Activated CD4-positive, alpha-beta T cell treated with anti-CD3 and anti-CD28 coated beads for 4 hours (primary cell): ENCODE measurements at places on chromosomes 1 and 21.

DNA sequence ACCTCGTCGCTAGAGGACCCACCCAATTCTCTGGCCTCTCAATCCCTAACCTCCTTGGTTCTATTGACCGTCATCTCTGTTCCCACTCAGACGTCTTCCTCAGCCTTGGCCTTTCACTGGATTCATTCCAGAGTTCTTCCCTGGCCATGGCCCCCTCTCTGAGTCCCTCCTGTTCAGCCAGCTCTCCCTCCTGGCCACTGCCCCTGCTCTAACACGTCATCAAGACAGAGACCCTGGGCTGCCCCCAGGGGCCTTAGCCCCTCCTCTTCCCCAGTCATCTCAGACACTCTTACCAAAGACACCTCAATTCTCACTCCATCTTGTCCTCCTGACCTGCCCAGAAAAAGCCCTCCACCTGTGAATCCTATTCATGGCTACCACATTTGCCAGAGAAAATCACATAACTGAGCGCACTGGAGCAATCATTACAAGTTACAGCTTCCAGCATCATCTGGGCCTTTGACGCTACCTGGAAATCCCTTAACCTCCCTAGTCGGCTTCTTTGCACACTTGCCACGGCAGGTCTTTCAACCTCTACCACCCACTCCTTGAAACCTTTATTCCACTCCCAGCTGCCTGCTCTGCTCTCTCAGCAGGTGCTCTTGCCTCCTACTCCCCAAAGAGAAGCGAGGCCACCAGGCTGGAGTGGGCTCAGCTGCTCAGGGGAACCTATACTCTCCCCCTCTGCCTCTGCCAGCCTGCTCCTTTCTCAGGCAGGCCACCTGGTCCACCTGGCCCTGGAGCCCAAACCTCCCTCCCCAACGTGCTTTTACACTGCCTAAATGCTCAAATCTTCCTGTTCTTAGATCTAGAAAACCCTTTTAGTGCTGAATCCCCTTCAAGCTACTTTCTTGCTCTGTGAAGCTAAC is 14.0 kb downstream of the DCST2 start:
- DNase-seq: no peak

DNA sequence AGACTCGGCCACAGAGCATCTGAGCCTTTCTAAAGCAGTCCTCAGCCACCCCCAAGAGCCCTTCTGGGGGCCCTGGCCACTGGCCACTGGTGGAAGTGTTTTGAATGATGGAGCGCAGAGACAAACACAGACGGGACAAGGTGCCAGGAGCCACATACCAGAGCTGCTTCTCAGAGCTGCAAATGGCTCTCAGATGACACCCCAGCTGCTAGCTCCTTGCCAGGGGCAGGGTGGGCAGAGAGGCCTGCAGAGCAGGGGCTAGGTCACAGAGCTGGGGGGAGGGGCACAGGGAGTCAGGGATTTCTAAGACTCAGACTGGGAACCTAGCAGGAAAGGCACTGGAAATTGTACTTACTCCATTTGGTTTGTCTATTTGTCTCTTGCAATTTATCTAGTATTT is 30.4 kb downstream of the KCNN3 start:
- DNase-seq: no peak

- DNase-seq: no peak
These were observed 137.8 kb downstream of the GLIS1 start for GRCh38 chr1:53601031-53601745.

- no peak for DNase-seq
These were observed 147.3 kb downstream of the TLR5 start for GRCh38 chr1:222995620-222996309.

- DNase-seq: no peak
These were observed 6.4 kb upstream of the LRRC8B start for GRCh38 chr1:89518221-89518631.

- no peak for DNase-seq
These were observed 605.5 kb downstream of the LTN1 start for GRCh38 chr21:28387220-28387619.

GRCh38 chr1:13901039-13901438 is 201.1 kb downstream of the PRDM2 start:
- DNase-seq: no peak

- no peak for DNase-seq
These were observed 203.4 kb downstream of the HS2ST1 start for GRCh38 chr1:87117761-87118368.

- DNase-seq: peak; percentile 26
These were observed 6.1 kb downstream of the STRIP1 start for GRCh38 chr1:110040548-110040947.

DNA sequence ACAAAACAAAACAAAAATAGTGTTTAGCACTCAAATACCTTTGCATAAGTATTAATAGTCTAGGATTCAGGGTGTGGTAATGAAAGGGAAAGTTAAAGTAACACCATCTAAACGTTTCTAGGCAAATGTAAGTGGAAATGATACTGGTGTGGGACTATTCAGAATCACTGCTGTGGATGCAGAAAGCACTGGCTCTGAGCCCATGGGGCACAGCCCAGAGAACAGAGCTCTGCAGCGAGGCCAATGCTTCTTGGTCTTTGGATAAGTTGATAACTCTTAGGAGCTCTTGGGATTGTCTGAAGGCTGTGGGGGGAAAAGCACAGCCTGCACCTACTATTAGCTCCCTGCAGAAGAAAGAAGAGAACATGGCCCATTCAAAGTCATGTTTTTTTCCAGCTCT is 21.4 kb upstream of the DNM3 start:
- DNase-seq: no peak

- DNase-seq: no peak
These were observed 71.3 kb upstream of the LRRC8B start for GRCh38 chr1:89453123-89453972.

- DNase-seq: no peak
These were observed 1.1 kb downstream of the PRRX1 start for GRCh38 chr1:170664828-170665612.

DNA sequence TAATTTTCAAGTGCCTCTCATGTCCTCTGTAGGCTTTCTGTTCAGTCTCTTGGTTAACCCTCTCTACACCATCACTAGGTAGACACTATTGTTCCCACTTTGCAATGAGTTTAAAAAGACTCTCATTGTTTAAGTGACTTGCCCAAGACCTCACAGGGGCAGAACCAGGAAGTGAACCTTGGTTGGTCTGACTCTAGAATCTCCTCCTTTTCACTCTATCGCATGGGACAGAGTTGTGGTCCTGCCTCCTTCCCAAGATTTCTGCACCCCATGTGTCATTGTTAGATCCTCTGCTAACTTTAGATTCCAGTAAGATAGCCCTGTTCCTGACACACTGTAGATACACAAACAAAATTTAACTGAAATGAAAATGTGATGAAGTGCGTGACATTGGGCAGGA is 481.7 kb upstream of the USP24 start:
- DNase-seq: no peak

DNA sequence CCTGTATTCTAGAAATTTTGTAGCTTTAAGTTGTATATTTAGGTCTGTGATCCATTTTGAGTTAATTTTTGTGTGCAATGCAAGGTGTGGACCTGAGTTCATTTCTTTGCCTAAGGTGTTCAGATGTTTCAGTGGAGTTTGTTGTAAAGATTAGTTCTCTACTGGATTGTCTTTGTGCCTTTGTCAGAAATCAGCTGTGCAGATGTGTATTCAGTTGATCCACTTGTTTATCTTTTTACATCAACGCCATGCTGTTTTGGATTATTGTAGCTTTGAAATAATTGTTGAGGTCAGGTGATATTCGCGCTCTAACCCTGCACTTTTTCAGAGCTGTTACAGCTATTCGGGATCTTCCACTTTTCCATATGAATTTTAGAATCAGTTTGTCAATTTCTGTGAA is 32.8 kb downstream of the SKI start:
- no peak for DNase-seq

- DNase-seq: no peak
These were observed 48.9 kb downstream of the C4BPA start for GRCh38 chr1:207152792-207153468.

DNA sequence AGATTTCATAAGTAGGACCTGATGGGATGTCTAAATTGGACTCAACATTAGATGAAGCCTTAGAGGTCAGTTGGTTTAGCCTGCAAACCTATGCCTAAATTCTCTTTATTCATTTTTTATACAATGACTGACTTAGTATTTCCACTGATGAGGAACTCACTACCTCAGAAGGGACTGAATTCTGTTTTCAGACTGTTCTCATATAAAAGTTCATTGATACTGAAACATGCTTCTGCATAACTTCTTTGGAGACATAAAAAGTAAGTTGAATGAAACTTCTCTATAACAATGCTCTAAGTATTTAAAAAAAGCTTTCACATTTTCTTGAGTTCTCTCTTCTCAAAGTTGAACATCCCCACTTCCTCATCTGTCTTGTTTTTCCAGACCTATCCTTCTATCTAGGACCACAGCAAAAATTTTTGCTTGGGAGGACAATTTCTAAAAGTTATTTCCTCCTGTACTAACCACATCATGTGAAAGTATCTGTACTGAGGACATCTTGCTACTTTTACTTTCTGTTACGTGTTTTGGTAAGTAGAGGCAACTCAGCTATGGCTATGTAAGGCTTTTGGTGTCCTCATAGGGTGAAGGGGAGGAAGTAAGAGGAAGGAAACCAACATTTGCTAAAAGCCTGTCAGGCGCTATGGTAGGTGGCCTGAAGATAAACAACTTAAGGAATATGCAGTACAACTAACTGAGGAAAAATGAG is 64.1 kb downstream of the USP24 start:
- DNase-seq: no peak

DNA sequence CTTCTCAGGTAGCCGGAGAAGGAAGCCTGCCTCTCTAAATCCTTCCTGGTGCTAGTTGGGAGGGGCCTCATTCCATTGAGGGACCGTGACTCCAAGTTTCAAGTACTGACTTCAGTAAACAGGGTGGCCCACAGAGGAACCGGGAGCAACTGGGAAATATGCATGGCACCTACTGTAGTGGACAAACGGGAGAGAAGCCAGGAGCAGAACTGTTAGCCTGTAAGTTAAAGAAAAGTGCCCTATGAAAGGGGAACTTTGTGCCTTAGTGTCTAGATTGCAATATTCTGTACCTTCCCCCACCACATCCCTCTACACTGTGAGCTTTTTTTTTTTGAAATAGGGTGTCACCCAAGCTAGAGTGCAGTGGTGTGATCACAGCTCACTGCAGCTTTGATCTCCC is 33.2 kb upstream of the KANK4 start:
- DNase-seq: no peak

DNA sequence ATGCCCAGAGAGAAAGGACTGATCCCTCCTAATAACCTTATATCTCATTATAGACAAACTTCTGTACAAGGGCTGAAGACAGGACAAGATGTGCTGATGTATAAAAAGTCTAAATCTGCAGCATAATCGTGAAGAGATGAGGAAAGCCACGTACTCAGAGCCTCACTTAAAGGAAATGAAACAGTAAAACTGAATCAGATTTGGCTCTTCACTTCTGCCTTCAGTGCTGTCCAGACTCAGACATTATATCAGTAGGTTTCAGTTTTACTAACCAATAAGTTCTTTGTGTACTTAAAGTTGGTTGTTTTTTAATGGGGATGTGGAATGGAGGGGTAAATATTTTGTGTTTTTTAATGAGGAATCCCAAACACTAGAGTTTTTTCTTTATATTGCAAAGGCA is 45.3 kb upstream of the RGS1 start:
- no peak for DNase-seq

DNA sequence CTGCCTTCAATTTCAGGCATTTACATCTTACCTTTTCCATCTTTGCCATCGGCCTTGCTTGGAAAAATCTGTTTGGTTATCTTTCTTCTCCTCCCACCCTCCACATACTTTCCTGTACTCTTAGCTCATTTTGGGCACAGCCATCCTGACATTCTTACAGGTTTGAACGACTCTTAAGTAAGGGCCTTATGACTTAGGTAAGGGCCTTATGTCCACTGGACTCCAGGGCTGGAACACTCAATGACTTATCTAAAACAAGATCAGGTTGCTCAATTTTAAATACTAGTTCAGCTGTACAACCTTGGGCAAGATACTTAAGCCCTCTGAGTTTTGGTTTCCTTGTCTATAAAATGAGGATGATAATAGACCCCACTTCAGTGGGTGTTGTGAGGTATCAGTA is 40.9 kb downstream of the C1orf21 start:
- DNase-seq: no peak

GRCh38 chr1:86741947-86742572 is 37.7 kb downstream of the SH3GLB1 start:
- DNase-seq: peak; percentile 52

GRCh38 chr1:205285381-205286101 is 36.0 kb downstream of the NUAK2 start:
- peak; percentile 48 for DNase-seq

- DNase-seq: no peak
These were observed 91.5 kb downstream of the TIAM1 start for GRCh38 chr21:31252611-31253010.

- no peak for DNase-seq
These were observed 106.4 kb downstream of the SIK1 start for GRCh38 chr21:43320526-43320925.

GRCh38 chr1:24222008-24222605 is 35.0 kb upstream of the IFNLR1 start:
- no peak for DNase-seq
